ENCODE measurements at places on chromosomes 11 and 22.

GRCh38 chr11:72373163-72373562 lies 61.2 kb downstream of the CLPB start:
- DNase-seq, result no peak

DNA sequence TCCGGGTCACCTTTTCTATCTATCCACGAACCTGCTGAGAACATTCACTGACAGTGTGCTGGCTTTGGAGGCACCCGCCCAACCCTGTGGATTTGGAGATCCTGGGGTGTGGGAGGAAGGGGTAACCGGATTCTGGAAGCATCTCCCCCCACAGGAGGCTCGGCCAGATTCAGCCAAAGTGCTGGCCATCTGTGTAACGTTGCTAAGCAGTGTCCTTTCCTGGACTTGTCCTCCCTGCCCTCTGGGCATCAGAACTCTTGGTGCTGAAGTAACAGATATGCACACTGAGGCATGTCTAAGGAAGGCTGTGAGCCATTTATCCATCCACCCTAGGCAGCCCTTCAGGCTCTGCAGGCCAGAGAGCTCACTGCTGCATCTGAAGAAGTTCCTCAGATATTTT lies 85.7 kb downstream of the SNX19 start:
- no peak for DNase-seq

GRCh38 chr11:119015054-119015611 lies 3.0 kb downstream of the RPS25 start:
- no peak for DNase-seq

- DNase-seq, result no peak
Measured at GRCh38 chr11:114354076-114354475, 46.2 kb downstream of the C11orf71 start.

DNA sequence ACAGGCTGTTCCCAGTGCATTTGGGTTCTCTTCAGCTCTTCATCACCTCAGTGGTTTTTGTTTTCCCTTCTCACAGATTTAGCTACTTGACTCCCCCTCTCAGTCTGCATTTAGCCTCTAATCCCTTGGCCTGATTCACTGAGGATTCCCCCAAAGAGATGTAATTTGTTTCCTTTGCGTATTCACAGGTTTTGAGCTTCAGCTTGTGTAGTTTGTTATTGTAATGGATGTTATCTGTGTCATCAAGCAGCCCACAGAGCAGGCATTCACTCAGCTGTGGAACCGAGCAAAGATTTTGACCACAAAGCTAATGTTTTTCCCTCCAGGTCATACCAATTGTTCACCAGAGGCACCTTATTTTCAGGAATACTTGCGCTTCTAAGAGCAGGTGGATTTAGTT lies 6.4 kb upstream of the ME3 start:
- DNase-seq, result no peak

DNA sequence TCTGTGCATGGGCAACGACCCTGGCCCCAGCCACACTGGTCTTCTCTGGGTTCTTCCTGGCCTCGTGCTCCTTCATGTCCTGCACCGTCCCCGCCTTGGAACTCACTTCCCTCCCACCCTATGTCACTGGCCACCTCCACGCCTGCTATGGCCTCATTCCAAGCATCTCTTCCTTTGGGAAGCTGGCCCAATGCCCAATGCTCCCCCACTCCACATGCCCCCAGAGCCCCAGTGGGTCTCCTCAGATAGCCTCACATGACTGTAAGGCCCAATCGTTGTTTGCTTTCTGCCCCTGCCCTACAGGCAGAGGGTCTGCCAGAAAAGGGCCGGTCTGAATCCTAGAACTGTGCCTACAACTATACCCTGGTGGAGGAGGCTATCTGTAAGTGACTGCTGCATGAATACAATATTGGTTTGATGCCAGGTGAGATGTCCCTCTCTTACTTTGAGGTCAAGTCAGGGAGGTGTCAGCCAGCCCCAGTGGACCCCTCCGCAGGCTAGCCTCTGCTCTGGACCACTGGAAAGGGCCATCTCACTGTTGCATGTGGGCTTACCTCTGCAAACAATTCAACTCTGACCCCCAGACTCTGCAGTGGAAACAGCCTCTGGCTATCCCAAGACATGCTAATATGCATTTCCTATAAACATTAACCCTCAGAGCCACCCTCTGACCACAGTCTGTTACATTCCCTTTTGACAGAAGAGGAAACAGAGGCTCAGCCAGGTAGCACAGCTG lies 2.1 kb upstream of the GNAZ start:
- no peak for DNase-seq

DNA sequence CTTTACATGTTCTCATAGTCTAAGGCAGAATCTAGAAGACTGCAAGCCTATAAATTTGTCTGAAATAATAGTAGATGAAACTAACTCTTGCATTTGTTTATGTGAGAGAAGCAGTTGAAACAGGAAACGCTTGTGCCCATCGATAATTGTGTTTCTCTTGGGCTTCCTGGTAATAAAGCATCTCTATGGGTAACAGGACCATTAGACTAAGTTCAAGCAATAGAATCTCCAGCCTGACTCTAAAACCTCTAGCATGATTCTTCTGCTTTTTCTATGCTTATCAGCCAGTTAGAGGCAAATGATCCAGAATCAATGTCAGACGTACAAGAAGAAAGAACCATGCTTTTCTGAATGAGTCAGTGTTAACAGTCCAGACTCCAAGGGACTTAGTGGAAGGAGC lies 1734.4 kb downstream of the LRRC4C start:
- no peak for DNase-seq

DNA sequence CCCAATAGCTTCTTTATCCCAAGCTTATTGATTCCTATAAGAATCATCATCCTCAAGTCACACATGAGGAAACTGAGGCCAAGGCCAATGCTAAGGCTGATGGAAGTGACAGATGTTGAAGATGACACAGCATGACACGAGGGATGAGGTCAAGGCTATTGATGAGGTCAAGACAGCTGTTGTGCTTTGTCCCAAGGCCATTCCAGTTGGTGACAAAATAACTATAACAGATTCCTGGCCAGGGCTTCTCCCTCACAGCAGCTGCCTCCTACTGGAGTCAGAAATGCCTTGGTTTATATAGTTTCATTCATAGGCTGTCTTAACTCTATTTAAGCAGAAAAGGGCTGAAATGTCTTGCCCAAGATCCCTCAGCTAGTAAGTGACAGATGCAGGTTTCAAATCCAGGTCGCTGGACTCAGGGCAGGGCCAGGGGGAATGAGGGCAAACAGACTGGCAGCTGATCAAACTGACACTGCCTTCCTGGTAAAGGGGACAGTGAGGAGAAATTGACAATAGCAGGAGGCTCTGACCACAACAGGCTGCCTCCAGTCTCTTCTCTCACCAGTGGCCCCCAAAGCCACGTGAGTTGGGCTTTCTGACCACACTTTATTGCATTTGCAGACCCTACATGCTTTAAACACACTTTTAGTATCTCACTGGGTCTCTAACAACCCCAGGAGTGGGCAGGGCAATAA lies 16.5 kb downstream of the MIF start:
- no peak for DNase-seq

DNA sequence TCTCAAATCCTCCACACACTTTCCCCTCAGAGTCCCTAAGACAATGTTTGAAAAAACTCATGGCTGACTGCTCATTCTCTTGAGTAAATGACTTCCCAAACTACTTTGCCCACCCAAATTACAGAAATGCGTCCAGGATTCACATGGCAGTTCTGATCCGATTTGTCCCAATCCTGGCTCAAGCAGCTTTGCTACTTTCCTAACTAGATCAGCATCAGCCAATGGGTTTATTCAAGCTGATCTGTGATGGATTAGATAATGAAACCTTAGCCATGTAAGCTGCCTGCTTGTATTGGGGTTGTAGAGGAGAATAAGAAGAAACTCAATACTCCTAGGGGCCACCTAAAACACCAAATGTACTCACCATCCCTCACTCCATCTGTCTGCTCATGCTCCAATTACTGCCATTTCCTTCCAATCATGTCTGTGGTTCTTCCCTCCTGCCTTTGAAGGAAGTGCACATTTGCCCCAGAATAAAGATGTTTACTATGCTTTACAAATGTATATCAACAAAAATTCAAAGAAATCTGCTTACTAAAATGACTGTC lies 6.9 kb downstream of the RBFOX2 start:
- no peak for DNase-seq

GRCh38 chr11:106216281-106216680 lies 138.8 kb downstream of the AASDHPPT start:
- no peak for DNase-seq

GRCh38 chr11:457111-457760 lies 7.2 kb downstream of the PTDSS2 start:
- no peak for DNase-seq
